ENCODE measurements at places on chromosomes 3 and 15.

- no peak for DNase-seq
Measured at GRCh38 chr3:141708367-141708766, 29.7 kb upstream of the RNF7 start.

DNA sequence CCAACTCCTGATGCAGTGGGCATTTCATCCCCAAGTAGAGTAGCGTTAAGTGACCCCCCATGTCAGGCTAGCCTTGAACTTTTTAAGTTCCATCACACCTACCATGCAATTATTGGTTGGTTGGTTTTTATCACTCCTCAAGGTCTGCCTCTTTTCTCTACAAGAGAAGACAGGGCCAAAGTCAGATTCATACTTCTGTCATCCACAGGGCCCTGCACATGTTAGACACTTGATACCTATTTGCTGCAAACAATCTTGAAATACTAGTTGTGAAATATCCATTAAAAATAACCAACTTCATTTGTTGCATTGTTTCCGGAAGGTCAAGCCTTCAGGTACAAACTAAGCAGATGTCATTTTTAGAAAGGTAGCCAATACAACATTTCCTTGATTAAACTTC lies 1.2 kb downstream of the CMSS1 start:
- no peak for DNase-seq

GRCh38 chr3:141789281-141789680 lies 26.1 kb downstream of the GRK7 start:
- DNase-seq, result no peak

DNA sequence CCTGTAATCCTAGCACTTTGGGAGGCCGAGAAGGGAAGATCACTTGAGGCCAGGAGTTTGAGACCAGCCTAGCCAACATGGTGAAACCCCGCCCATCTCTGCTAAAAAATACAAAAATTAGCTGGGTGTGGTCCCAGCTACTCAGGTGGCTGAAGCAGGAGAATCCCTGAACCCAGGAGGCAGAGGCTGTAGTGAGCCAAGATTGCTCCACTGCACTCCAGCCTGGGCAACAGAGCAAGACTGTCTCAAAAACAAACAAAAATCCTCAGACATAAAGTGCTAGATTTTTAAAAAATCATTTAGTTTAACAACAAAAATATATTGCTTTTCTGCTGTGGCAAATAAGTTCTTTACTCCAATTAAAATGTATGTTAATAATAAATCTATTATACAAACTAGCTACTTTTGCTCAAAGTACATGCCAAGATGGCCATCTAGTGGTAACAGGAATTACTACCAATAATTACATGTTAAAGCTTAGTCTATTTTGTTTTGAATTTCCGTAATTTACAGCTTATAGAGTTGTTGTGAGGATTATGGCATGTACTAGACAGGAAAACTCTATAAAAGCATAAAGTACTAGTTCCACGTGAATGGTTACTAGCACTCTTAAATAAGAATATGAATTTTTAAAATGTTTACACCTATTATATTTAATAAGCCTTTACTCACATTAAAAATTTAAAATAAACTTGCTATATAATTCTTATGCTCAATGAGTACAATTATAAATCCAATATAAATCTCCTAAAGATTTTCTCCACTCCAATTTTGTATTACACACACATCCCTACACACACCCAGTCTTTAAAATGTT lies 39.0 kb downstream of the GABPB1 start:
- DNase-seq, result no peak

DNA sequence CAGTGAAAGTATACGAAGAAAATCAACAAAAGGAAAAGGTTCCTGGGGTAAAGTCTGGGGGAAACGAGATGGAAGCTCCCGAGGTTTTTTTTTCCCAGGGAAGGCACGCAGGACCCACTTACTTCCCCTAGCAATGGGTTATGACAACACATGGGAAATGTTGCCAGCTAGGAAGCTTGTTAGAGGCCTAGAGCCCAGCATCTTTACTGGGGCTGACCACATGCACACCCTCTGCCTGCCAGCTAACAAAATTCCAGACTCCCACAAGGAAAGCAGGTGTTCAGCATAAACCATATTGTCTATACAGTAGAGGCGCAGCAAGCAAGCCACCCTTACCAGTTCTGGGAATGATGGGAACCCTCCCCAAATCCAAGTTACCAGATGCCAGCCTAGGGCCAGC lies 258.8 kb upstream of the NR2E3 start:
- DNase-seq, result no peak

- no peak for DNase-seq
Measured at GRCh38 chr15:60324706-60325438, 72.9 kb downstream of the ANXA2 start.

- DNase-seq, result no peak
Measured at GRCh38 chr3:195549931-195550519, 6.9 kb upstream of the PPP1R2 start.

DNA sequence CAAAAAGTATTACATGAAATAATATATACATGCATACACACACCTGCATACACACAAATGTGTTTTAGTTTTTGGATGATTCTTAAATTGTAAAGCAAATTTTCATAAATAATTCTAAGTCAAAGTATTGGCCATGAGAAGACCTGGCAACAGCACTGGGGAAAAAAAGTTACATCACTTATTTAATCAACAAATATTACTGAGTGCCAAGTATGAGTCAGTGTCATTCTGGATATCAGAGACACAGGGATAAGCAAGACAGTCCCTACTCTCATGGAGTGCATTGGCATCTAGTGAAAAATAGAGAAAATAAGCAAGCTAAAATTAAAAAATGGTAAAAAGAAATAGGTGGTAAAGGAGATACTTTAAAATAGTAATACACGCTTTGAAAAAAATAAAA lies 29.4 kb upstream of the GUCA1C start:
- no peak for DNase-seq

- DNase-seq, result no peak
Measured at GRCh38 chr3:133301194-133301593, 98.7 kb upstream of the BFSP2 start.

GRCh38 chr15:61521953-61522352 lies 292.9 kb upstream of the RORA start:
- DNase-seq, result no peak

DNA sequence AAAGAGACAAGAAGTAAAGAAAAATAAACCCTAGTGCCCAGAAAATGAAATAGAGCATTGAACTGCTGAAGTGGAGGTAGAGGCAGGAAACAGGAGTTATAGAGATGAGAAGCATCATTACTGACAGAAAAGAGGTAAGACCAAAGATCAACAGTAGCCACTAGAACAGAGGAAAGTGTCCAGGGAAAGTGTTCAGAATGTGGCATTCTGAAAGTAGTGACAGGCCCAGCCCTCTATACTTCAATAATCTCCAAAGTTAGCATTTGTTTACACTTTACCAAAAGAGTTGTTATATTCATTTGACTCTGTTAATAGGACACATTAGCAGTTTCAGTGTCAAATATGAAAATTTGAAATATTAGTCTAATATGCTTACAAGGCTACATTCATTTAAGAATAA lies 727.1 kb upstream of the NECTIN3 start:
- DNase-seq, result no peak

DNA sequence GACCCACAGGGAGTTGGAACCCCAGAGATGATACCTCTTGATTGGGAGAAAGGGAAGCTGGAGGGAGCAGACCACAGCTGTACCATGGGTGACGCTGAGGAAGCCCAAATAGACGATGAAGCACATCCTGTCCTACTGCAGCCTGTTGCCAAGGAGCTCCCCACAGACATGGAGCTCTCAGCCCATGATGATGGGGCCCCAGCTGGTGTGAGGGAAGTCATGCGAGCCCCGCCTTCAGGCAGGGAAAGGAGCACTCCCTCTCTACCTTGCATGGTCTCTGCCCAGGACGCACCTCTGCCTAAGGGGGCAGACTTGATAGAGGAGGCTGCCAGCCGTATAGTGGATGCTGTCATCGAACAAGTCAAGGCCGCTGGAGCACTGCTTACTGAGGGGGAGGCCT lies 201.1 kb downstream of the AKAP13 start:
- DNase-seq, result no peak

DNA sequence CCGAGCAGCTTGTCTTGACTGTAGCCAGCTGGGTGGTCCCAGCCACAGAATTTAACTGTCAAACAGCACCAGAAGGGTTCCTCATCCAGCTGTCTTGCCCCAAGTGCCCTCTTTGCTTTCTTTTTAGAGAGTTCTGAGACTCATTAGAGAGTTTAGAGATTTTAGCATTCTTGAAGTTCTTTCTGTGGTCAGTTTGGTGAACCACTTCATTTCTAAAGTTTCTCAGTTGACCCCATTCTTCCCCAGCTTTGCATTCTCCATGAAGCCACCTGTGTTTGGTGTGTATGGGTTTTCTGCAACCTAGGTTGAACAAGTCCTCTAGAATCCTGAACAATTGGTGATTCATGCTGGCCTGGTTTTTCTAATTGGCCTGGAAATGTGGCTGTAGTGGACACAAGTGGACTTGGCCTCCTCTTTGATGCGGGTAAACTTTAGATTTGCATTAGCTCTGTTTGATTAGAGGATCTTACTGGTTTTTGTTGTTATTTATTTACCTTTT lies 33.7 kb downstream of the FLNB start:
- DNase-seq, result no peak

DNA sequence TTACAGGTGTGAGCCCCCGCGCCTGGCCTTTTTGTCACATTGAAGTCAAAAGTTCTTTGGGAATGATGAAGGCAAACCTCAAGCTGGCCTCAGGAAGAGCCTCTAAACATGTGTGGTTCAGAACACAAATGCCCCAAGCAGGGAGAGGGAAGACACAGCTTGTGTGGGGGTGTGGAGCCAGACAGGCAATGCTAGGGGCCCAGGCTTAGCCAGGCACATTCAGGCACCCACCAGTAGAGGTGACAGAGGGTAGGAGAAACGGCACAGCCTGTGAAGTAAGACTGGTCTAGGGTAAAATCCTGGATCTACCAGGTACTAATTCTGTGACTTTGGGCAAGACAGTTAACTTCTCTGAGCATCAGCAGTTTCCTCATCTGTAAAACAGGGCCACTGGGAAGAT lies 3.5 kb downstream of the HDC start:
- DNase-seq, result no peak

GRCh38 chr3:197828-198491 lies 1.4 kb downstream of the CHL1 start:
- DNase-seq, result no peak

GRCh38 chr15:70715840-70716485 lies 47.4 kb downstream of the UACA start:
- no peak for DNase-seq

- DNase-seq, result no peak
Measured at GRCh38 chr3:177478170-177478867, 281.0 kb upstream of the TBL1XR1 start.

DNA sequence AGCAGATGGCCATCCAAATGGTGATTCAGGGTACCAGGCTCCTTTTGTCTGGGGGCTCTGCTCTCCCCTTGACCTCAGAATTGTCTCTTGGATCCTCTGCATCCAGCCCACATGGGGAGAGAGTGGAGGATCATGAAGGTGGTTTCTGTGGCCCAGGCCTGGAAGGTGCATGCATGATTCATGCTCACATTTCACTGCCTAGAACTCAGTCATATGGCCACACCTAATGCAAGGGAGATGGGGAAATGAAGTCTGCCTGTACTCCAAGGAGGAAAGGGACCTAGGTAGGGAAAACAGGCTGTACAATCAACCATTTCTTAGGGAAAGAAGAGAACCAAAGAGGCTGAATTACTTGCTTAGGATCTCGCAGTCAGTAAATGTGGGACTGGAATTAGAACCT lies 15.1 kb downstream of the HRG start:
- no peak for DNase-seq

DNA sequence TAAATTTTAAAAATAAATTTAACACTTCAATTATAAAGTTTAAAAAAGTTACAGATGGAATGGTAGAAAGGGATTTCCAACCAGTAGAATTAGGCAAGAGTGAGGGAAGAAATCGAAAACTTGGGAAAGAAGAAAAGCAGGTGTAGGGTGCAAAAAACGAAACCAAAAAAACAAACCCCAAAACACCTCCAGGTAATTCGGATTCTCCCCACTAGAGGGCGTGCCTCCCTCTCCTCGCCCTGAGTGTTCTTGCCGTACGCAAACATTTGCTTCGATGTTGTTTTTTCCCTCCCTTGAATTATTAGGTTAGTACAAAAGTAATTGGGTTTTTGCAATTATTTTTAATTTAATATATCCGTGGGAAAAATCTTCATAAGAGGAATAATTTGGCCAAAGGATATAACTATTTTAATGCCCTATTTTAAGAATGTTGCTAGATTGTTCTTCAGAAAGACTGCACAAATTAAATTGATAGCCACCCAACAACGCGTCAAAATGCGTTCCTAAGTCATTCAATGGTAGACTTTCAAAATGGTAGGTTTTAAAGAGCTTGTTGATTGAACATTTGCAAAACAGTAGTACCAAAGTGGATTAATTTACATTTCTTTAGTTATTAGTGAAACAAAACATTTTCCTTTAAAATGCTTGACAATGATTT lies 63.7 kb downstream of the SLC30A4 start:
- no peak for DNase-seq

- no peak for DNase-seq
Measured at GRCh38 chr3:43215663-43216275, 70.6 kb upstream of the SNRK start.

GRCh38 chr3:97835761-97836160 lies 13.9 kb downstream of the CRYBG3 start:
- DNase-seq, result no peak

DNA sequence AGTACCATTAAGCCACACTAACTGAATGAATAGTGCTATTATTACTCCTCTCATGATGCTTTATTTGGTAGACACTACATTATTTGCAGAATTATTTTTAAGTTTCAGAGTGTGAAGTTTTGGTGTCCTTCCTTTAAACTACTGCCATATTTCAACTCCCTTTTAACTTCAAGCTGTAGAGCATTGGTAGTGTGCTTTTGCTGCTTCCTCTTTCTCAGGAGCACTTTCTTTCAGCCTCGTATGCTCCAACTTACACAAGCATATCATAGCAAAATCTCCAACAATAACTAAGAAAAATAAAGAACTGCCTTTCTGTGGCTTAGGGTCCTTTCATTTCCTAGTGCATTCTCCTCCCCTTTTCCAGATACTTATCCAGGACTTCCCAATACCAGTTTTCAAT lies 476.4 kb upstream of the AGTR1 start:
- no peak for DNase-seq

DNA sequence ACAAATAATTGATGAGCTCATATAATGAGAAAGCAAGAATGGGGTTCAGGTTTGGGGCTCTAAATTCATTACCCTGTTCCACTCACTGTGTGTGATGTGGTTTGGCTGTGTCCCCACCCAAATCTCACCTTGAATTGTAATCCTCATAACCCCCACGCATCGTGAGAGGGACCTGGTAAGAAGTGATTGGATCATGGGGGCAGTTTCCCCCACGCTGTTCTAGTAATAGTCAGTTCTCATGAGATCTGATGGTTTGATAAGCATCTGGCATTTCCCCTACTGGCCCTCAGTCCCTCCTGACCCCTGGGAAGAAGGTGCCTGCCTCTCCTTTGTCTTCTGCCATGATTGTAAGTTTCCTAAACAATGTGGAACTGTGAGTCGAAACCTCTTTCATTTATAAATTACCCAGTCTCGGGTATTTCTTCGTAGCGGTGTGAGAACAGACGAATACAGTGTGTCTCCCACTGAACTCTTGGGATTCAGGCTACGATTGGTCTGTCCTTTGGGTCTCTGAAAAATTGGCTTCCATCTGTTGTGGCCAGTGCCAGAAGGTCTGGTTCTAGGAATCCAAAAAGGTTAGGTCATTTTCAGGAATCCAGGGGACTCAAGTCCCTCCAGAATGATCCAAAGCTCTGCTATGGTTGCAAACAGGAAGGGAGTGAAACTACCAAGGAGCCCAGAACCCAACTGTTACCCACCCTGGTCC lies 87.7 kb downstream of the XXYLT1 start:
- DNase-seq, result no peak

Measured in NCI-H510A (cell line).